Heart left ventricle (tissue), 16 donors: ENCODE measurements at places on chromosomes 1 and 21. TPM values are rescaled to one million over a fixed set of nuclear protein-coding genes. Genes with fewer than 3 reads are reported as not detected.

- DNase-seq: no peak
These were observed 139.8 kb downstream of the DMRTB1 start for GRCh38 chr1:53598966-53599365.

LORICRIN gene
- not detected for total RNA-seq

TMCC2 gene
- total RNA-seq: 1.4 TPM

NCMAP gene
- total RNA-seq: 0.17 TPM

- DNase-seq: peak; percentile 25
These were observed 360.2 kb downstream of the DISC1 start for GRCh38 chr1:231986631-231987336.

- no peak for DNase-seq
These were observed 13.0 kb upstream of the CLDN19 start for GRCh38 chr1:42753070-42753469.

DNA sequence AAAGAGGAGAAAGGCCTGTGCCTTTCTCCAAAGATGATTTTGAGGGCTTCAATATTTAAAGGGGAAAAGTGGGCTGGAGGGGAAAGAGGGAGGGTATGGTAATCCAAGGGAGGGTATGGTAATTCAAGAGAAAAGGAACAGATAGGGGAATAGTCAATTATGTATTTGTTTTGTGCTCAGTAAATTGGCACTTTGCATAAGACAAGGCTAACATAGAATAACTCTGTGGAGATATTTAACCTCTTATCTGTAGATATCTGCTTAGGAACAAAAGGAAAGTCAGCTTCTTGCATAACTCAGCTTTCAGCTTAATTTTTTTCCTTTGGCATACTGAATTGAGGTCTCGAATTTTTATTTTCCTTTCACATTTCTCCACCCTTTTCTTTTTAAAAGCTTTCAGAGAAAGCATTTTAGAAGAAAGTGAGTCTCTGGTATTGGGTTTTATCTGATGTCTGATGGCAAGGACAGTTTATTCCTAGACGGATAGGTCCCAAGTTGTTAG lies 119.9 kb upstream of the F3 start:
- no peak for DNase-seq

DNA sequence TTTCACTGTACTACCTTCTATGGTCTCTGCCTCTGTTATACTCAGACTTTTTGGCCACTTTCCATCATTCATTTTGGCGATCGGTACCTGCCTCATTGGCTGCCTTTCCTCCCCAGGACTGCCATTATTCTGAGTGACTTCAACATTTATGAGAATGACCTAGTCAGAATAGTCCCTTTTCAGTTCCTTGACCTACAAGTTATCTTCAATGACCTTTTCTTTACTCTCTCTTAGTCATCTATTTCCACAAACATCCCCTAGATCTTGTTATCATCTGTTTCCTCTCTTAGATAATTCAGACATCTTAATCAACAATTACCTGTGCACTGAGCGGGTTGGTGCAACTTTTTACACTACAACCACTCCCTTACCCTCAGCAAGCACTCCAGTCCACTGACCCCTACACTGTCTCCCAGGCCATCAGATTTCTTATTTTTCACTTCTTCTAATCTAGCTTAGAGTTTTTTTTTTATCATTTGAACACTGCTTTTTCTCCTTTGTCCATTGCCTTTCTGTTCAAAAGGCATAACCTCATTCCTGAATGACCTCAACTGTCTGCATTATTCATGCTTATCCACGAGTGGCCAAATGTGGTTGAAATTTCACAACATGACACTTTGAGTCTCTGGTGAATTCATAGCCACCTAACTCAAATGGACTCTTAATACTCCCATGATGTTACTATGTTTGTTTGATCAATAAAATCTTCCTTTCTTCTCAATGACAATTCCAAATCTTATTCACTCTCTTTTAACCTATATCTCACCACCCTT lies 112.7 kb downstream of the HMCN1 start:
- DNase-seq: no peak

DNA sequence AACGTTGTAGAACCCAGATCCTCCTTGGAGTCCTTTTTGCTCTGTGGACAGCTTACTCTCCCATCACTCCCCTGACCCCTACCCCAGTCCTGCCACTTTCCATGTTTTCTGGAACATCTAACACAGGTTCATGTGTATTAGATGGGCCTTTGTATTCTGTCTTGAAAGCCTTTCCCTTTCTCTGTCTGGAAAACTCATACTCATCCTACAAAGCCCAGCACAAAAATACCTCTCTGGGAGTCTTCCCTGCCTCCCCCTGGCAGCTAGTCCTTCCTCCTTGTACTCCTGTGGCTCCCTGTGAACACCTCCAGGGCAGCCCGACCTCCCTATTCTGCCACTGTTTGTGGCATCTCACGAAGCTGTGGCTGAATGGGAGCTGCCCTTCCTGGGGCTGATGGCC lies 7.8 kb upstream of the HEYL start:
- DNase-seq: no peak

LCE1C gene
- total RNA-seq: not detected
